Activated CD4-positive, alpha-beta T cell treated with anti-CD3 and anti-CD28 coated beads, Interleukin-2, amount 50 U/mL, for 24 hours (primary cell): ENCODE measurements at places on chromosomes 5 and 9.

- DNase-seq, result no peak
Observed at GRCh38 chr9:106883030-106883429, 20.1 kb downstream of the ZNF462 start.

DNA sequence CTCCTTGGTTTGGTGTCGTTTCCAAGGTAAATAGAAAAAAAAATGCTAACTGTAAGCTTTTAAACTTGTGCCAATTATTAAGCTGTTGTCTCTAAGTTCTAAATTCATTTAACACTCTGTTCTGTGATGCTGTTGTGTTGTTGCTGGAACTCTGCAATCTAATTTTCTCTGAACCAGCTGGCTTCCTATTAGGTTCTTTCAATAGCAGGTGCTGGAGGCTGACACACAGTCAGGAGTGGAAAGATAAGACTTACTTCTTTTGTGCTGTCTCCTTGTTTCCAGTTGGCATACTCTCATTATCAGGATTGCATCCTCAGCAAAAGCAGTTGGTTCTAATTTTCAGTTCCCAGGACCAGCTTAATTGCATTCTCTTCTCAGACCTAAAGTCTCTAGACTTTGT is 1252.6 kb upstream of the NUDT12 start:
- no peak for DNase-seq

GRCh38 chr9:112719696-112720095 is 1.8 kb upstream of the INIP start:
- no peak for DNase-seq

DNA sequence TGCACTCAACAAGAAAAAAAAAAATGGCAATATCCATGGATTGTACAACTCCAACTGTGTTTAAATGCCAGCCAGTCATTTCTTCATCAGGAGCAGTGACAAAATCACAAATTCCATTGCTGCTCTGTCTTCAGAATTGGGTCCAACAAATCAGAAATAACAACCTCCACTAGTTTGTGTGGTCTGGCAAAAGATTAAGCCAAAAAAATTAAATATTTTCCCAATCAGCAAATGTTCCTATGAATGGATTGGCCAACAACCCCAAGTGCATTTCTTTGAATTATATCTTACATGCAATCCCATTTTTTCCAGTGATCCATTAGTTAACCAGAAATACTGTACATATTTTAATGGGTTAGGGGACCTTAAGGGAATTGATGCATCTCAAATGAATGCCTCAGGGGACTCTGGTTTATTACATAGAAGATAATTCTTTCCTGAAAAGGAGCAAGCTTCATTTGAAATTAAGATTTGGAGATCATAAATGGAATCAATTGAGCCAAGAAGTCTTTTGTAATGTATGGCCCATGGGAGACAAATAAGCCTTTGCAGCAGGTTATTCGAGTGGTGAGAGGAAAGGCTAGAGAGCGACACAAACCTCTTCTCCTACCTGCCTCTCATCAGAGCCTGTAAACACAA is 131.8 kb downstream of the TLE1 start:
- DNase-seq, result no peak

- DNase-seq, result no peak
Observed at GRCh38 chr5:2047341-2047927, 164.7 kb upstream of the IRX4 start.

DNA sequence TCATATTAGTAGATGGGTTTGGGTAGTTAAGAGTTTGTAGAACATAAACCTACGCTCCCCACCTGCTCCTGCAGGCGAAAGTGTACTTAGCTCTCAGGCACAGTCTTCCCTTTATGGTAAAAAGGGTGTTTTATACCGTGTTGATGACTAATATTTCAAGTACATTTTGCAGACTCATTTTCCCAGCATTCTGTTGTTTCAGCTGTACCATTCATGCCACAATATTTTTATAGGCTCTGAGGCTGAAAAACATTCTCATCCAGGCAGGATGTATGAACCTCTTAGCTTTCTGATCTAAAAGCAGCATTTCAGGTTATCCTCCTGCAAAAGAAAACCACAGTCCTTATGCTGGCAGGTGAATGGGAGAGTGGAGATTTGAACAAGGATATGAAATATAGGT is 231.4 kb downstream of the NR2F1-AS1 start:
- DNase-seq, result no peak

GRCh38 chr5:177133096-177133852 is at the start of gene NSD1:
Gene NSD1, plus strand, starts transcription at chr5:177133773. Its CDS starts 1,331 bp downstream, at chr5:177135104.
- DNase-seq, result peak; percentile 78

DNA sequence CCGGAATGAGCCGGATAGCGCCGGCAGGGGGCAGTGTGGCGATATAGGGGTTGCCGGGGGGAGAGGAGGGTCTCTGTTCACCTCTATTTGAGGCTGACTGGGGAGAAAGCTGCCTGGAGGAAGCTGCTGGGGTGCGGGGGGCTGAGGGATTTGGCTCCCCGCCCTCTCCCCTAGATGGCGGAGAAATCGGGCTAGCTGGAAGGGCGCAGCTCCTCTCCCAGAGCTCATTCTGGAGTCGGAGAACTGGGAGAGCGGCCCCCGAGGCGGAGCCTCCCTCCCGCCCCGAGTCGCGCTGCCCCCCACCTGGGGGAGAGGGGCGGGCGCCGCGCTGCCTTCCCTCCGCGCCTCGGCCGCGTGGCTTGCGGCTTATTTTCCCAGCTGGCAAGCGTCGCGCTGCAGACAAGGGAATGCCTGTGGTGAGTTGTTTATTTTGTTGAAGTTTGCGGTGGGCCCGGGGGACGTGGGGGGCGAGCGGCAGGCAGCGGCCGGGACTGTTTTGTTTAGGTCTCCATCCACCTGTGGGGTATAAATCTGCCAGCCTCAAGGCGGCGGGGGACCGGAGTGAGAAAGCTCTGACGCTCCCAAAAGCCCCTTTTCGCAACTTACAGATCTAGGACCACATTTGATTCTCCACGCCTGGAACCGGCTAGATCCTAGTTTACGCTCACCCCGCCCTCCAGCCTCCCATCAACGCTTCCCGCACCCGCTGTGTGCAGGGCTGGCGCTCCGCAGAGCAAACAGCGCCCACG is 4.1 kb upstream of the RGMB start:
- no peak for DNase-seq

GRCh38 chr9:79477955-79478771 is 93.6 kb upstream of the TLE4 start:
- peak; percentile 1 for DNase-seq

DNA sequence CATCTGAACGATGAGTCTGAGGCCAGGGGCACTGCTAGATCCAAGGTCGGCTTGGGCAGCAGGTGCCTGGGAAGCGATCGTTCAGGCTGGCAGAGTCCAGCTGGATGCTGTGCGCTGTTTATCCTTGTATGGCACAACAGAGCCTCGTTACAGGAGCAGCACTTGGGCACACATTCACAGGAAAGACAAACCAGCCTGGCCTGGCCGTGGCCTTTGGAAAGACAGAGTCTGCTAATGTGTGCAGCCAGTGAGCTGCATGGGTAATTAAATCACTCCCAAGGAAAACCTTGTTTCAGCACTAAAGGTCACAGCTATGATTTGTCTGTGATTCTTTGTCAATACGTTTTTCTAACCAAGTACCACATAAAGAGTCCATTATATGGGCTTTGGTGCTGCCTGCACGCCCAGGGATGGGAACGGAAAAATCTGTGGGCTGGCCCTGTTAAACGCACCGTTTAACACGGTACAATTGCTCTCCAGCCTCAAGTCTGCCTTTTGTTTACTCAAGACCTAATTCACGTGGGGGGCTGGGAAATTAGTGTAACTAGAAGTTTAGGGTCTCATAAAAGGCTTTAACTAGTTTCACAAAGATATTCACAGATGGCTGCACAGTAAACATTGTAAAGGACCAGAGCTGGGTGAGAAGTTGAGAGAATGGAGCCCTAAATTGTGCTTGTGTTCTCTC is 509.3 kb downstream of the KDM4C start:
- no peak for DNase-seq

GRCh38 chr5:112597831-112598230 is 139.9 kb upstream of the APC start:
- no peak for DNase-seq

DNA sequence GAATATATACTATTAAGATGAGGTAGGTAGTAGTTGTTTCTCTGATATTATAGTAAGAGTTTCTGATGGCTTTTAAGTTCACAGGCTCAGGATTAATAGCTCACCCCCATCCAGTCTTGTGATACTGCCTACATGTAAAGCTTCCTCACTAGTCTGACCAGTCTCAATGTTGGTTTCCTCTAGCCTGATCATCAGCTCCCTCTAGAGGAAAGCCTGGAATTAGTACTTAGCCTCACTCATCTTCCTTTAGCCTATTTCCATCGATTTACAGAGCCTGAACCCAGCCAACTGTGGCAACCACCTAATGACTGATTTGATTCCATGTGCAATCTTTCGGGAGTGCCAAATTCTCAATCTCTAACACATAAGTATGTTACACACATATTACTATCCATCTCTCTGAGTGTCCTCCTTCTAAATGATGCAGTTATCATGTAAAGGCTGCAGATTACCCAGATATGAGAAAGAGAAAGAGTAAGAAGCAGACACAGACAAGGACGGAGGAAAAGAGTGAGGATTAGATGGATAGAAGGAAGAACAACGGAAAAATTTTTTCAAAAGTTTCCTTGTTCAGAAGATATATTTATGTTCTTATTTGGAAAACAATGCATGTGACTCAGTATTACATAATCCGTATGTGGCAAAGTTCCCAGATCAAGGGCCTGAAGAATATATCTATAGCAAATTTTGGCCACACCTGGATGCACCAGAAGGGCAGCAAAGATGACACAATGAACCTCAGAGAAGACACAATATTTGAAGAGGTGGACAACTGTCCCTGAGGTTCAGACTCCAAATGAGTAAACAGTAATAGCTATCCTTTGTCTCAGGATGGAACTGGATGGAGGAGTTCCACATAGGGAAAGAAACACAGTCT is 333.7 kb downstream of the ELAVL2 start:
- DNase-seq, result no peak

DNA sequence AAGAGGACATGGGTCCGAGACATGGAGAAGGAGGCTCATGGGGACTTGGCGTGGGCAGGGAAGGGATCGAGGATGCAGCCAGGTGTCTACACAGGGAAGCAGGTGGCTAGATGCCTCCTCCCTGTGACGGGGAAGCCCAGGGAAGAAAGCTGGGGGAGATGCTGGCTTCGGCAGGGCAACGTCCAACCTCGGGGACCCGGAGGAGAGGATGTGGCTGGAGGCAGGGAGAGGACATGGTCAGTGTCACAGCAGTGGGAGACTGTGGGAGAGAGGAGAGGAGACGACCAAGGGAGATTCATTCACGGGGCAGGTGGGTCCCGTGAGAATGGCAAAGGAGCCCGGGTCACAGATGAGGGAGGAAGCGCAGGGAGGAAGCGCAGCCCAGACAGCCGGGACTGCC is 73.2 kb upstream of the PHYKPL start:
- no peak for DNase-seq

DNA sequence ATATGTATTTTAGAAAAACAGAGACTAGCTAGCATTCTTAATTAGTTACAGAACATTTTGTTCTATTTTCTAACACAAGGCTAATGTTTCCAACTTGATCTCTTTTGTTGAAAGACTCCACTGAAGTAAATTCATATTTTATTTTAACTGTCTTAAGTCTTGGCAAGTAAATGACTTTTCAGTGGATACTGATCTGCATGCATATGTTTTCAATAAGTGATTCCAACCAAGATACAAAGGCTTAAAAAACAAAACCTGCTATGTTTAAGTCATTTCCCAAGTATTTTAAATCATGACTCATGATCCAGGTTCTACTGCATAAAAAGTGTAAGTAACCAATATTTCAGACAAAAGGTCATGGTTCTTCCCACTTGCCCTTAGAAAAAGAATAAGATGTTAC is 5.7 kb downstream of the CDO1 start:
- no peak for DNase-seq

GRCh38 chr9:81445331-81445921 is 243.9 kb downstream of the TLE1 start:
- DNase-seq, result no peak

- no peak for DNase-seq
Observed at GRCh38 chr5:170265522-170265921, 32.1 kb downstream of the LCP2 start.

DNA sequence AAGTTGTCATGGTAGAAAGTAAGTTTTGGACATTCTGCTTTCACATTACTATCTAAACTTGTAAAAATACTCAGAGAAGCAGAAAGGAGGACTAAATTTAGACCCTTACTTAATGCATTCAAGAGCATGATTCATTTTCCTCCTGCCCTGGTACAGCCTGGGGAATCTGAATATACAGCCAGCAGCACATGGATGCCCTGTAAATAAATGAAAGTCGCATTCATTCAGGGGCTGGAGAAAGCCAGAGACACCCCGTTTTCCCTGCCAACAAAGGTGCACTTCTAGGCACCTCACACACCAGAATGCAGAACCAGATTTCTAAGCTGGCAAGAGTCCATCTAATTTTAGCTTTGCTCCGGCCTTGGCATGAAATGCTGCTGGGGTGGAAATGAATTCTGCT is 172.7 kb upstream of the KLF9 start:
- DNase-seq, result no peak

DNA sequence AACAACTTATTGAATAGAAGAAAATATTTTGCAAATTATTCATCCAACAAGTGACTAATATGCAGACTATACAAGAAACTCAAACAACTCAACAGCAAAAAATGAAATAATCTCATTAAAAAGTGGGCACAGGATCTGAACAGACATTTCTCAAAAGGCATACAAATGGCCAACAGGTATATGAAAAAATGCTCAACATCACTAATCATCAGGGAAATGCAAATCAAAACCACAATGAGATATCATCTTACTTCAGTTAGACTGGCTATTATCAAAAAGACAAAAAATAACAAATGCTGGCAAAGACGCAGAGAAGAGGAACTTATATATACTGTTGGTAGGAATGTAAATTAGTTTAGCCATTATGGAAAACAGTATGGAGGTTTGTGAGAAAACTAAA is 1.8 kb upstream of the AMACR start:
- no peak for DNase-seq

DNA sequence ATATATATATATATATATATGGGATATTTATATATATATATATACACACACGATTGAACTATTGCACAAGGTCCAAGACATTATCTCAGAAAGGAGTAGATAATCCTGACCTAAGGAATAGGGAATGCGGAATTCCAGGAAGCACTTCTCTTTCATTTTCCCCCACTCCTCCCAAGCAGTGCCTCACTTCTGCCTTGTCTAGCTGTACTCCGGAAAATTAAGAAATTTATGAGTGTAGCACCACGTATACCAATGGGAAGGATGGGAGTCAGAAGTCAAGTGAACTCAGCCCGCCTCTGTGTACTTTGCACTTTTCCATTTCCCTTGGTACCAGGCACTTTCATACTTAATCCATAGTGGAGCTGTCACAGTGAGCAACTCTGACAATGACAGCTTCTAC is 10.9 kb downstream of the SLC36A1 start:
- DNase-seq, result no peak
